T-cell (primary cell): ENCODE measurements at places on chromosomes 6 and 20.

- no peak for DNase-seq
Measured at GRCh38 chr6:9848094-9848493, 566.8 kb downstream of the TFAP2A start.

- no peak for DNase-seq
Measured at GRCh38 chr6:81380718-81381338, 371.7 kb downstream of the TENT5A start.

DNA sequence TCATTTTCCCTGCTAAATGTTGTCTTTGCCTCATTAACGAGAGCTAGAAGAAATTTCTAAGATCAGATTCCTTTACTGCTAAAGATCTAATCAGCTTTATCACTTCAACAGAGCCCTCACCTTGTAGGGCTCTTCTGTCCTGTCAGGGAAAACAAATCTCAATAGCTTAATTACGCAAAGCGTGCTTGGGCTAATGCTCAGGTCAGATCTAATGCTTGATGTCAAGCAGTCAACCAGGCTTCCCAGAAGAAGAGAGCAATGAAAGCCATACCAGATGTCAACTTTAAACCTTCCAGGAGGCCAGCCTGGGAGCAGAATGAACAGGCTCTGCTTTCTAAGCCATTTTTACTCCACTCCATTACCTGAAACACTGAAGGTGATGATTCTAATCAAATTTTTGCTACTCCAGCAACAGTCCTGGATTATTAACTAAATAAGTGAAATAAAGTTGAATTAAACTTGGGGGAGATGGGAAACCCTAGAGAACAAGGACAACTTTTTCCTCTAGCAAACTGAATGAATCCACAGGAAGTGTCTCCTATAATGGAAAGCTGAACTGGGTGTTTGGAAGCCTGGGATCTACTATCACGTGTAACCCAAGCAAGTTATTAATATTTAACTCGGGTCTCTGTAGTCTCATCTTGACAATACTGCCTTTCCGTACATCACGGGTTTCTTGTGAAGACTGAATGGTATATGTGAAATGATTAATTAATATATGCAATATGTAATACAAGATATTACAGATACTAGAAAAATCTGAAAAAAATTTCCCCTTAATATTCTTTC is 273.7 kb downstream of the PTPRK start:
- no peak for DNase-seq

DNA sequence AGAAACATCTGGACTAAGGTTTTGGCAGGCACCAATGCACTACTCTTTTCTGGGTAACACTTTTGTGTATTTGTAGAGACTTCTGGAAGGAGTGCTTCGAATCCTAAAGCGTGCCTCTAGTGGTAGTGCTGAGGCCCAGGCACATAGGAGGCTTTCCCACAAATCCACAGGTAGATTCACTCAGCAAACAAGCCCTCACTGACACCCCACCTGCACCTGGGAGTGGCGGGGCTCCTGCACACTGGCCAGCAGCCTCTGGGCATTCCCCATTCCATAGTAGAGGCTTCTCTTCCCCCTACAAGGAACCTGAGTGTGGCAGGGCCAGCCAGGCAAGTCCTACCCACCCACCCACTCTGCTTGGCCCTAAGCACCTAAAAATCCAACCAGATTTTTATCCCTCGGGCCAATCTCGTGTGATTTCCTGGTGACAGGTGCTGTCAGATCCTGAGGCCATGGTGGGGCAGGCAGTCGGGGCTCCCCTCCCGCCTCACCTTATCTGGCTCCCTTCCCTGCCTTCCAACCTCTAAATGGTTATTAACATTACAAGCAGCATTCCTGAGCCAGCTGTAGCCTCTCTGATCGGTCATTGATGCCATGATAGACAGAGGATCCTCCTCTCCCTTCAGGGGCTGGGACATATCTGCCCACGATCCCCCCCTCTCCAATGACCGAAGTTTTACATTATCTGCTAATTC is 82.4 kb downstream of the SLC2A10 start:
- DNase-seq: no peak

DNA sequence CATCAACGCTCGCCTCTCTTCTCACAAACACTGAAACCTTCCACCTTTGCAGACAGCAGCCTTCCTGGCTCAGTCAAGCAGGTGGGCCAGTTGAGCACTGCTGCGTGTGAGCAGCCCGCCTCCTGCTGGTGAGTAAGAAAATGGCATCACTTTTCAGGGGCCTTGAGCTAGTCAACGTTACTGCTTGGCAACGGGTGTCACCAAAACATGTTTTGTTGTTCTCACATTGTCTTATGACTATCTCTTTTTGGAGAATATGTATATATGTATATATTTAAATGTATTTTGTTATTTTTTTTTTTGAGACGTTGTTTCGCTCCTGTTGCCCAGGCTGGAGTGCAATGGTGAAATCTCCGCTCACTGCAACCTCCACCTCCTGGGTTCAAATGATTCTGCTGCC is 97.0 kb upstream of the AGPAT4 start:
- peak; percentile 65 for DNase-seq

- no peak for DNase-seq
Measured at GRCh38 chr6:130365166-130366106, at the start of gene TMEM200A. TMEM200A (plus strand) TSS chr6:130366017; CDS start chr6:130440423, 74,406 bp downstream.
